ENCODE measurements at places on chromosomes 7 and 10.

GRCh38 chr7:147047696-147048095, 931.1 kb downstream of the CNTNAP2 start:
- DNase-seq = no peak

DNA sequence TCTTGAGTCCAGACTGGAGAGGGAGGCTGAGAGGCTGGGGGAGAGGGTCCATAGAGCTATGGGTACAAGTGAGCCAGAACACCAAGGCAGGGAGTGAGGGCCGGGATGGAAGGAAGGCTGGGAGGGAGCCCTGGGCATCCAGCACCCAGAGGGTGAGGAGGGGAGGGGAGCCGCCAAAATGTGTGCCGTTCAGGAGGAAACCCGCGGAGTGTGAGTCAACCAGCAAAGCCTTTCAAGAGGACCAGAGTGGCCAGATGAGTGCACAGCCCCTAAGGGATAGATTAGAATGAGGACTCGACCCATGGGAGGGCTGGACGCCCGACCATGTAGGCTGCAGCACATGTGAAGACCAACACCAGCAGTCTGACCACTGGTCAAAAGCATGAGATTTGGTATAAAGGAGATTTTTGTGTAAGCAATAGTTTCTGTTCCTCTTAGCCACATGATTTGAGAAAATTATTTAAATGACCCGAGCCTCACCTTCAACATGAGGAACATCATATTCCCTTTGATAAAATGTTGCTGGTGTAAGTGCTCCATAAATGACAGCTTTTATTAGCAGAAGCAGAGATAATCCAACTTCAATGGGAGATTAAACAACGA, 179.7 kb upstream of the GRB10 start:
- no peak for DNase-seq

- no peak for DNase-seq
Measured at GRCh38 chr7:108244110-108244509, 113.9 kb upstream of the LAMB4 start.

- DNase-seq = no peak
Measured at GRCh38 chr10:92995509-92995908, 65.1 kb upstream of the CYP26C1 start.

DNA sequence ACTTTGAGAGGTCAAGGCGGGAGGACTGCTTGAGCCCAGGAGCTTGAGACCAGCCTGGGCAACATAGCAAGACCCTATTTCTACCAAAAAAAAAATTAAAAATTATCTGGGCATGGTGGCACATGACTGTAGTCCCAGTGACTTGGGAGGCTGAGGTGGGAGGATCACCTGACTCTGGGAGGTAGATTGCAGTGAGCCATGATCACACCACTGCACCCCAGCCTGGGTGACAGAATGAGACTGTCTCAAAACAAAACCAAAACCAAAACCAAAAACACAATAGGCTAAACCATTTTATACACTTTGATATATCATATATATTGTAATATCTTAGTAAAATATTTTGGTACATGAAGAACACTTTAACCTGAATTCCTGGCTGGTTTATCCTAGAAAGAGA, 101.6 kb downstream of the RAPGEF5 start:
- no peak for DNase-seq

GRCh38 chr7:77822269-77822668, 23.7 kb downstream of the PHTF2 start:
- no peak for DNase-seq

DNA sequence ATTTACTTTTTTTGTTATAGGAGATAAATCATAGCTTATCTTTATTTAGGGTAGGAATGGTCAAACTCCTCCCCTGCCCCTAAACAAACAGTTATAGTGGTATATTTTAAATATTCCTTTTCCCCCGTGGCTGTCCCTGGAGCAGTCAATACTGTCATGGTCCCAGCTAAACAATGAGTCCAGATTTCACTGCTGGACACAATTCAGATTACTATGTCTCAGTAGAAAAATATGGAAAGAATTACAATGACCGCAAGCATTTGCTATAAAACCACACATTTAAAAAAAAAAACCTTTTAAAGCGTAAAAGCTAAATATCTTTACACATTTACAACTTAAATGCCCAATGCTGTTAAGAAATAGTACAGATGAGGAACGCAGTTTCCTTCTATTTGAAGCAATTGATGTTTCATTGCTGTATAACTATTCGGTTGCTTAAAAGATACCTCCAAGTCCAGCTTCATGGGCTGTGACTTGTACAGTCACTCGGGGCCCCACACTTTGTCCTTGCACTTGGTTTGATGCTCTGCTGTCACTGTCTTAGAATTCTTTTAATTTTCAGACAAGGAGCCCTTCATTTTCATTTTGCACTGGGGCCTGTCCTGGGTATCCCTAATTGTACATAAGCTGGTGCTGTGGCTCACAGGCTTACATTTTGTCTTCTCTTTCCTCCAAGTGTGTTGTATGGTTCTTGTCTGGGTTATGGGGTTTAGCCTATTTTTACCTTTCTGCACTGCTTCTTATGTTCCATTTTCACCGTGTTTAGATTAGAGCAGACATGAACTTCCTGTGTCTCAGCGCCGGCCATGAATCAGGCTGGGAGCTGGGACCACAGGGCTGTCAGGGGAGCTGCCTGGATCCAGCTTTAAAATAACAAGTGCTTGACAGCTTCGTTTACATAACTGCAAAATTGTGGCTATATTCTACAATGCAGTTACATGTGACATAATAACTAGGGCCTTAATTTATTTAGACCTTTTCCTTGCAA, 530.2 kb upstream of the FZD8 start:
- DNase-seq = no peak

DNA sequence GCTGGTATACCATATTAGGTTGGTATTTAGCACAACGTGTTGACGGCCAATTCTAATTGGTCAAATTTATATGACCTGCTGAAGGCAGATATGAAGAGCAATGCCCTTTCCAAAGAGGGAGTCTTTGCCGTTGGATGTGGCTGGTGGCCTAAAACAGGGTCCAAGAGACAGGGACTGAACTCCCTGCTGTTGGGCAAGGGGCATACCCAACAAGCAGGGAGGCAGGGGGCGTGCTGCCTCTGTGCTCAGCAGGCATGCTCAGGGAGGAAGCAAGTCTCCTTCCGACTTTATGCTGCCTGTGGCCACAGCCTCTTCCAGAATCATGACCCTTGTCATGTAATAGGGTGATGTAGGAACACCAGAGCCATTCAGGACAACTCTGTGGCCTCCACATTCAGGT, 167.7 kb upstream of the NPVF start:
- no peak for DNase-seq

GRCh38 chr10:10911471-10911921, 106.2 kb upstream of the CELF2 start:
- no peak for DNase-seq

DNA sequence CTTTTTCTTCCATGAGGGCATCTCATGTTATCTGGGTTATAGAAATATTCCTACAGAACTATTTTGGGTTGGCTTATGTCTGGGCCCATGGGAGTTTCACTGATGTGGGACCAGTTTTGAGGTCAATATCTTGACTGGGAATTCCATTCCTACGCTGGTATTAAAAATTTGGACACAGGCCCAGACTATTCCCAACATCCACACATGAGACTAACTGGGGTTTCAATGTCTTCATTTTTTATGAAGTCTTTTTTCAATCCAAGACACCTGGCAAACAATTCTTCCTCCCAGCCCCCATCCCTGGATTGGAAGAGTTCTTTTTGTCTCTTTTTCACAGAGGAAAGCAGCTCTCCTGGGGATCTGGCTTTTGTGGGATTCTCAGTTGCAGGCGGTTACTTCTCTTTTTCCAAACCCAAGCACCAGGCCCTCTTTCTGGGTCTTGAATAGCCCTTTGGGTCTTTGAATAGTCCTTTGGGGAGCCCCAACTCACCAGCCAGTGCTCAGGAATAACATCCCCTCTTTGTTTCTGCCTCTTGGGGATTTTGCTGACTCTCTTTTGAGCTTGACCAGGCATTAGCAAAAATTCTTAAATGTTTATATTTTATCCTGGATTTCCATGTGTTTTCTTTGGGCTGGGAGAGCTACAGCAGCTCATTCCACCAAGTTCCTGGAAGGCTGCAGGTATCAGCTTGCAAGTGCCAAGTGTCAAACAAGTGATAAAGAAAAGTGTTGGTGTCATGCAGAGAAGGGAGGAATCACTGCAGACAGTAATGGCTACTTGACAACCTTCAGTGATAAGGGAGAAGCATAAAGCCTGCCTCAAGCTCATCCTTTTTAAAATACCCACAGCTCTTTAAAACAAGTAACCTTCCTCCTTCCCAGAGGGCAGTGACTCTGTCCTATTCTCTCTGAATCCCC, 234.3 kb downstream of the ADAM12 start:
- no peak for DNase-seq

GRCh38 chr10:70899096-70899495, 10.7 kb upstream of the PCBD1 start:
- DNase-seq = no peak

DNA sequence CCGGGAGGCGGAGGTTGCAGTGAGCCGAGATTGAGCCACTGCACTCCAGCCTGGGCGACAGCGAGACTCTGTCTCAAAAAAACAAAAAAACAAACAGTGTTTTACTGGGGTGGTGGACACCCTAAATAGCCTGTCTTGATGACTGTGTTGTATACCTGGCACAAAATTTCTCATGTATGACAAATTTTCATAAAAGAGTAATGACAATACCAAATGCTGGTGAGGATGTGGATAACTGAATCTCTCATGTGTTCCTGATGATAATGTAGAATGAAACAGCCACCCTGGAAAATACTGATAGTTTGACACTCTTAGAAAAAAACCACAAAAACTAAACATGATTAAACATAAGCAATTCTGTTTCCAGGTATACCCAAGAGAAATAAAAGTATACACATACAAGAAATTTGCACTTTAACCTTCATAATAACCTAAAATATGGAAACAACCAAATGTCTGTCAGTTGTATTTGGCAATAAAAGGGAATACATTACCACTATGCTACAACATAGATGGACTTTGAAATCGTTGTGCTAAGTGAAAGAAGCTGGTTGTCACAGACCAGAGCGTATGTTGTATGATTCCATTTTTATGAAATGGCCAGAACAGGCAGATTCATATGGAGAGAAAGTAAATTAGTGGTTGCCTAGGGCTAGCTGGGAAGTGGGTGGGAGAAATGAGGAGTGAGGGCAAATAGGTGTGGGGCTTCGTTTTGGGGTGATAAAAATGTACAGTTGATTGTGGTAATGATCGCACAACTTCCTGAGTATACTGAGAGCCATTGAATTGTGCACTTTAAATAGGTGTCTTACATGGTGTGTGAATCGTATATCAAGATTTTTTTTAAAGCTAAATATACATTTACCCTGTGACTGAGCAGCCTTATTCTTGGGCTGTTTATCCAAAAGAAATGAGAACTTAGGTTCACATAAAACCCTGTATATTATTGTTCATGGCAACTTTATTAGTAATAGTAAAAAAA, 12.5 kb downstream of the WDR37 start:
- DNase-seq = no peak

GRCh38 chr7:142533920-142534319, 215.4 kb upstream of the PRSS1 start:
- no peak for DNase-seq

DNA sequence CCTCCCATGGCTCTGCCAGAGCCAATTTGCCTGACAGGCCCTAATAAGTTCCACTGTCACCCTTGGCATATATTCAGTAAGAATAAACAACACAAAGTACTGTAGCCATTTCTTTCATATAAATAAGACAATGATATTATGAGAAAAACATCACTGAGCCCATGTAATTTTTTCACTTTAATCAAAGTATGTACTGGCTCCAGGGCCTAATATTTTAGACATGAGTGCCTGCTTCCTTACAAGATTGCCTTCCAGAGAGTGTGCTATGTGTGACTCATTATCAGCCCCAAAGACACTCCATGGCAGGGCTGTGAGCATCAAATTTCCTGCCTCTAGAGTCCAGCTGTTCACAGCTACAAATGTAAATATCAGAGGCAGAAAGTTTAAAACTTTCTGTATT, 297.6 kb downstream of the LHFPL3 start:
- DNase-seq = no peak

DNA sequence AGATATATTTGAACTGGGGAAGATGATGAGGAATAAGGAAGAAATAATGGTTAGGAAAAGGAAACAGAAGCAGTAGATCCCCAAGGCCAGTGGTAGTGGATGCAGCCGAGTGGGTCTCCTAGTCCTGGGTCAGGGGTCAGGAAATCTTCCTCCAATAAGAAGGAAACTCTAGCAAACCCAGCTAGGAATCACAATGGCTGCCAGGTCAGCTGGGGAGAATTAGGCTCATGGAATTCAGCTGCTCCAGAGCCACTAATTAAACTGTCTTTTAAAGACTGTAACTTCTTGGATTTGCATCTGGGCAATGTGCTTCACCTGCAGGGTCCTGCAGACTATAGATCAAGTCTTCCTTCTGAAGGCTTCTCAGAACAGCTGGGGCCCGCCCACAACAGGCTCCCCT, 644.4 kb downstream of the KCNMA1 start:
- DNase-seq = no peak

- no peak for DNase-seq
Measured at GRCh38 chr10:62121187-62121530, 147.5 kb downstream of the RTKN2 start.

DNA sequence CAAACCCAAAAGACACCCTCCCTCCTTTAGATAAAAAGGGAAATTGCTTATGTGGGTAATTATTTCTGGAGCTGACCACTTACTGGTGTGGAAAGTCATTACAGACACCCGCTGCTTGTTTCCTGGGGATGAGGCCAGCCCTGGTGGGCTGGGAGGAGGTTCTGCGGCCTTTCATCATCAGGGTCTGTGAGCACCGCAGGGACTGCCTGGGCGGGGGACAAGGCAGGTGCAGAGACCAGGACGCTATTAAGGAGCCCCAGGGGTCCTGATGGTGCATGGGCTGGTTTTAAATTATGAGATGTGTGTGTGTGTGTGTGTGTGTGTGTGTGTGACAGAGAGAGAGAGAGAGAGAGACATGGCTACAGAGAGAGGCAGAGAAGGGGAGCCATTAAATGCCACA, 171.2 kb downstream of the DNAJB6 start:
- no peak for DNase-seq

GRCh38 chr7:143426479-143427142, 16.6 kb upstream of the TAS2R60 start:
- DNase-seq = no peak

DNA sequence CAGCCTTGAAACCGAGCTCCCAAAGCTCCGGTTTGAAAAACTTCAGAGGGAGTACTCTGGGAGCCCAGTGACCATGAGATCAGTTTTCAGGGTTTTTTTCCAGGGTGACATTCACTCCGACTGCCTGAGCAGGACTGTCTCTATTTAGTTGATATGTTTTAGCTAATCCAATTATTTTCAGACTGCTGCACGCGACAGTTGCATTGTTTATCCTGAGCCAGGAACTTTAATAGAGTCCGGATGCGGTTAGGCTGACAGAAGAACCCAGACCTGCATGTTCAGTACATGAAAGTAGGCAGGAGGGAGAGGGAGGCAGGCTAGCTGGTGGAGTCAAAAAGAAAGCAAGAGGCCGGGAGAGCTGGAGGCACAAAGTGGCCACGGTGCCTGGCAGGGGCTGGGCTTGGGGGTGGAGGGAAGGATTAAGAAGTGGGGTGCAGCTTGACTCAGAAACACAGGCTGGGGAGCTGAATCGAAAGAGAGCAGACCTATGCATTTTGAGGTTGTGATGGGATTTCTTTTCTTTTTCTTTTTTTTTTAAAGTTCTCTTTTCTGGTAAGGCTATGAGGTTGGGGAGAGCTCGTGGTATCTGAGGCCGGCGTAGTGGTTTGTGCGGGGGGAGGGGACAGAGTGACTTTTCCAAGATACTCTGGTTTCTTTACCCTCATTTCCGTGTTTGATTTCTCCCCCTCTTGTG, 5.7 kb downstream of the GATA3 start:
- DNase-seq = no peak

- no peak for DNase-seq
Measured at GRCh38 chr10:32253276-32253675, 93.7 kb downstream of the EPC1 start.

Data from NCI-H187 treated with DMSO at 0.1 percent for 48 hours (cell line).